Stimulated activated CD4-positive, alpha-beta T cell treated with anti-CD3 and anti-CD28 coated beads, Interleukin-1b, Interleukin-23, amount 100 ng/mL, for 1 hour (primary cell): ENCODE measurements at places on chromosomes 4 and X.

- DNase-seq, result no peak
Measured at GRCh38 chr4:97978791-97979488, 164.3 kb downstream of the STPG2 start.

DNA sequence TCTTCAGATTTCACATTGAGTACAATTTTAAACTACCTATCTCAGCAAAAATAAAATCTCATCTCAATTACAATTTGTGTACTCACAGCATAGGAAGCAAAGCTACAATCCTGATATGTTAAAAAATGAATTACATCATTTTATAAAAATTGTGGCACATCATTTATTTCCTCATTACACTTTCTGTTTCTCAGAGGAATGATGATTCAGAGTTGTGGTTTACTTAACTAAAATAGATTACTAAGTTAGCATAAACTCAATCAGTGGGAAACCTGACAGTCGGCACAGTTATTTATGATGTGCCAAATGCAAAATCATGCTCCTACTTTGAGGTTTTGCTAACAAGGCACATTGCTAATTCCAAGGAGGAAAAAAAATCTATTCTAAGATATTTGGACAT lies 325.0 kb downstream of the FBXO8 start:
- DNase-seq, result no peak

DNA sequence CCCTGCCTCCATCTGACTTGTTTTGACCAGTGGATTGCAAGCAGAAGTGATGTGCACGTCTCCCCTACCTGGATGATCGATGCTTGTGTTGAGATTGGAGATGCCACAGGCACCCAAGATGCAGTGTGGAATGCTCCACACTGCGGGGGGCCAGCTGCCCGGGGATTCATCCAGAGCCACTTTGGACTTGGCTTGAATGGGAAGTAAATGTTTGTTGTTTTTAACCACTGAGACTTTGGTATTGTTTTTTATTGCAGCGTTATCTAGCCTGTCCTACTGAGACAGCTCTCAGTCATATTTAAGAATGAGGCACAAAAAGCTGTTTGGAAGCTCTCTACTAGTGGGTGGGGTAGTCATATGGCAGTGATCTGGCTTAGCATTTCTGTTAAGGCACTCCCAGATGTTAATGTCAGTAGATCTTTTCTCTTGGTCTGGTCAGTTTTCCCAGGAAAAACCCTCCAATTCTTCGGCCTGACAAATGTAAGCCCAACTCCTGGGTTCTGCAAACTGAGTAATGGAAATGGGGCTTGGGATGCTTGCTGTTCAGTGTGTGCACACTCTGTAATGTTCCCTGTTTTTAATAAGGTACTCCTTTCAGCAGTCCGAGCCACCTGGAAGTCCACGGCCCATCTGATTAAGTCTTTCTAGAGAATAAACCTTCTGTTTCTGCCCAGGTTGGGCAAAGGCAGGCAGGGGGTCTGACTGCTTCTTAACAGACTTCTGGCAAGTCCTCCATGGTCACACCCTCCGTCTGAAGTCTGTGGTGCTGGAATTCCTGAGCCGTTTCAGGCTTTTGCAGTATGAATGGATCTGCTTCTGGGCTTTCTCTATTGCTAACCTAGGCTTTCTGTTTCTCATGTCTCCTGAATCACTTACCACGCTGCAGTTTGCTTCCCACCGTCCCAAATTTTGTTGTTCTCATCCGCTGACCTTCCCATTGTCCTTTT lies 74.8 kb downstream of the WWC2 start:
- DNase-seq, result no peak

- DNase-seq, result no peak
Measured at GRCh38 chrX:121598356-121598755, 550.9 kb downstream of the GLUD2 start.

GRCh38 chr4:168511780-168512489 lies 15.1 kb downstream of the PALLD start:
- DNase-seq, result peak; percentile 27

DNA sequence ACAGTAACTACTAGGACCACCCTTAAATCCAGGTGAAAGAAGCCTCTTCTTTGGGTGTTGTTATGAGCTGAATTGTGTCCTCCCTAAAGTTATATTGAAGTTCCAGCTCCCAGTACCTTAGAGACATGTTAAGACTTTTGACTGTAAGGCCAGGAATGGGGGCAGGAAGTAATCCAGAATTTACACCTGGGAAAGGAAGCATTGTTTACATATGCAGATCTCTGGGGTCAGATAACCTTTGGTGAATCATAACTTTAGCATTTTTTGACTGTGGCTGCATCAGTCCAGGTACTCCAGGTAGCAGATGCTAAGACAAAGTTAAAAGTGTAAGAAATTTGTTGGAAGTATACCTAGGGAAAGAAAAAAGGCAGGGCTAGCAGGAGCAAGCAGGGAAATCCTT lies 104.9 kb upstream of the CENPE start:
- no peak for DNase-seq

DNA sequence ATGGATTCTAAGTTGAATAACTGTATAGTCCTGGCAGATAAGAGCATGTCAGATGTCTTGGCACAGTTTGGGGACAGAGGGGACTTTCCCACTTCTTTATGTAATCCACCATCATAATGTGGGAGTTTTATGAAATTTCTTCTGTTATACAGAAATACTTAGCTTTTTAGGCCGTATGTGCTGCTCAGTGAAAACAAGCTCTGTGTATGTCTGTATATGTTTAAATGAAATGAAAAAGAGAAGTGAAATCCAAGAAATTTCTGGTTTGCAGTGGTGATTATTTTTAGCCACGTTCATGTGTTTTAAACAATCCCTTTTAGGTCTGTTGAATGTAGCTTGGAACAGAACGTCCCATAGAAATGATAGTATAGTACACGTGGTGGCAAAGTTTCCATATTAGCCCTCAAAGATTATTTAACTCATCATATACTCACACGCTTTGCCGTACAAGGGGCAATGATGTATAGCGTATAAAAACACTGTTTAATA lies 41.0 kb downstream of the GAB1 start:
- DNase-seq, result no peak

GRCh38 chrX:64394059-64394873 lies 986 bp downstream of the MTMR8 start:
- no peak for DNase-seq

- no peak for DNase-seq
Measured at GRCh38 chrX:34503119-34503518, 154.0 kb downstream of the TMEM47 start.

- DNase-seq, result no peak
Measured at GRCh38 chrX:41670112-41670511, 18.7 kb upstream of the GPR34 start.

- no peak for DNase-seq
Measured at GRCh38 chr4:38011511-38012162, 51.4 kb downstream of the PTTG2 start.

GRCh38 chr4:39533541-39533940 lies 6.3 kb upstream of the UGDH start:
- no peak for DNase-seq

- DNase-seq, result no peak
Measured at GRCh38 chrX:129997086-129997485, 14.7 kb downstream of the BCORL1 start.

- no peak for DNase-seq
Measured at GRCh38 chrX:105191878-105192277, 28.6 kb downstream of the TEX13A start.

GRCh38 chrX:51332188-51332942 lies at the start of gene NUDT10:
TSS of gene NUDT10 (plus strand) at chrX:51332822. CDS start at chrX:51332966, 144 bp downstream.
- no peak for DNase-seq
